Fibroblast of skin of scalp (primary cell): ENCODE measurements at places on chromosomes 2 and 18.

DNA sequence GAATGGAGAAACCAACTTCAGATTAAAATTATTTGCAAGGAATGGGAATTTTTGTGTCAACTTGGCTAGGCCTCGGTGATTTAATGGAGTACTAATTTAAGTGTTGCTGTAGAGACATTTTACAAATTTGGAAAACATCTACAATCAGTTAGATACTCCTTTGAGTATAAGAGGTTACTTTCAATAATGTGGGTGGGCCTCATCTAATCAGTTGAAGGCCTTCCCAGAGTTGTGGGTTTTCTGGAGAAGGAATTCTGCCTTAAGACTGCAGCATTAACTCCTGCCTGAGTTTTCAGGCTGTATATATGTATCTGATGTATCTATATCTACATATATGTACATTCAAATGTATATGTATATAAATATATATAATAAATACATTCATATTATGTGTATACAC lies 47.6 kb upstream of the ABCA12 start:
- no peak for DNase-seq

DNA sequence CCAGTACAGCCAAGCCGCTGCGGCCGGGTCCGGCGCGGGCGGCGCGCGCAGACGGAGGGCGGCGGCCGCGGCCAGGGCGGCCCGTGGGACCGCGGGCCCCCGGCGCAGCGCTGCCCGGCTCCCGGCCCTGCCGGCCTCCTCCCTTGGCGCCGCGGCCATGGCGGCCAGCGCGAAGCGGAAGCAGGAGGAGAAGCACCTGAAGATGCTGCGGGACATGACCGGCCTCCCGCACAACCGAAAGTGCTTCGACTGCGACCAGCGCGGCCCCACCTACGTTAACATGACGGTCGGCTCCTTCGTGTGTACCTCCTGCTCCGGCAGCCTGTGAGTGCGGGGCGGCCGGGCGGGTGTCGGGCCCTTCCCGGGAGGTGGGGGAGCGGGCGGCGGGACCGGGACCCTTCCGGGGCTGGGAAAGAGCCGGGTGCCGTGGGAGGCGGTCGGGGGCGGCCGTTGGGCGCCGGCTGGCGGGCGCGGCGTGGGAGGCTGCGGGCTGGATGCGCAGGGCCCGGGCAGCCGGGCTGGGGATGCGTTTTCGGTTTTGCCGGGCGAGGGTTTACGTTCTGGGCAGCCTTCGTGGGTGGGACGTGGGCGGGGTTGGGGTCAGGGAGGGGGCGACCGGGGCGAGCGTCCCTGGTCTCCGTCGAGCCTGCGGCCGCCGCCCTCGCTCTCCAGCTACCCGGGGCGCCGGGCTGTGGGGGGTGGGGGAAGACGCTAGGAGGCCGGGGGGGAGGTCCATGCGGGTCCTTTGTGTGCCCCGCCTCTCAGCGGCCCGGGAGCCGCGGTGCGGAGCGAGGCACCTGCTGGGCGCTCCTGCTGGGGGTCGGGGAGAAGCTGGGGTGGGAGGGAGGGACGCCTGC lies 537 bp downstream of the AGFG1 start:
- peak; percentile 13 for DNase-seq

DNA sequence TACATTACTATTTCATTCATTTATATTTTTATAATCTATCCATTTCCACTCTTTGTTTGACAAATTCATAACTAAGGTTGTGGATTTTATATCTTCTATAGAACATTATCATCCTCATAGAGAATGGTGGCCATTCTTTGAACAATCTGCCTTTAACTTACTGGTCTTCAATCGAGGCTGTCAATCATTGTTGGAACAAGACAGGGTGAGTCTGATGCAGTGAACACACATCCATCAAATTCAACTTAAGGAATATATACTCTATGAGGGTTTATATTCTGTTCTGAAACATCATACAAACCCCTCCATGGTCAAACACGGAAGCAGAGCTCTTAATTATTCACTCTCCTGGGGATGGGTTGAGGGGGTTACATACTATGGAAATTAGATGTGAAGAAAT lies 28.3 kb upstream of the KLF7 start:
- DNase-seq = no peak

- DNase-seq = no peak
Measured at GRCh38 chr2:131168538-131168937, 40.8 kb upstream of the POTEE start.

GRCh38 chr2:127588241-127588640 lies 52.8 kb downstream of the MYO7B start:
- DNase-seq = no peak

GRCh38 chr2:122681626-122682025 lies 926.2 kb downstream of the TSN start:
- DNase-seq = no peak

DNA sequence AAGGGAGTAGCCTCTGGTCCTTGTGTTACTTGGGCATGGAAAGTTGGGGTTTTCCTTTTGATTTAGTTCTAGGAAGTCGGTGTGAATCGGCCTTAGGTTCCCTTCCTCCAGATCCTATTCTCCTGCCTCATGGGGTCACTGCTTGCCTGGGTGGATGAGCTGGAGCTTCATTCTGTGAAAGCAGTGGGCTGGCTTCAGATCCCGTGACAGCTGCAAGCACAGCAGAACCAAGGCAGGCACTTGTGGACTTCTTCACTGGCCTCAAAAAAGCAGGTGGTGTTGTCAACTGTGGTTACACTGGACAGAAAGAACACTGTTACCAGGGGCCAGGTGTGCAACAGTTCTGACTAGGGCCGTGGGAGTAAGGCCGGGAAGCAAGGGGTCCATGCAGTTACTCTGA lies 243.4 kb downstream of the LDLRAD4 start:
- DNase-seq = no peak

DNA sequence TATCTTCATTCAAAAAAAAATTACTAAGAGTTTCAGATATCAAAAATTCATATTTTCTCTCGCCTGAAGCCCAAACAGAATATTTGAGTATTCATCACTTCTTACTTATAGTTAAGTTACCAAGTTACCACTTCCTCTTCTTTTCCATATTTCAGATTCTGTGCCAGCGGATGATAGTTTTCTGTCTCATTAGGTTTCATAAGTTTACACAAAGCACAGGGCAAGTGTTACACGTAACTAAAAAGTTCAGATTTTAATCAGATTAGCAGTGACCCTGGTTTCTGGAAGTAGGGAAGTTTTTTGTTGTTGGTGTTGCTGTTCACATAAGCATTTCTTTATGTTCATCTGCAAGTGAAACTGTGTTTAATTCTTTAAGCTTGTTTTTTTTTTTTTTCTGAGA lies 10.2 kb downstream of the AFTPH start:
- DNase-seq = no peak

DNA sequence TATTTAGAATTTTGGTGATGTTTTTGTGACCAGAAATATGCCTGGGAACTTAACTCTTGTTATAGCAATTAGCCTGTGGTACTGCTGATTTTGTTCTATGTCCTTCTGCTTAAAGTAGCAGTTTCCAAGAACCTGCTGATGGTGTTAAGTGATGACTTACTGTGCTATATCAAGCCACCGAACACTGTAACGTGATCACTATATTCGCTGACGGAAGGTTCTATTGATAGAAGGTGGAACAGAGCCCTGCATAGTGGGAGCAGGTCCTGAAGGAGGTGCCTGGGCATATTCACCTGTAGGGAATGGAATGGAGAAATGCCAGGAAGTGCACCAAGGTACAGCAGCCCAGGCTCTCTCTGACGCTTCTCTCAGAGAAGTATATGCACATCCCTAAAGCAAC lies 76.8 kb downstream of the UXS1 start:
- DNase-seq = no peak

GRCh38 chr18:13500869-13501542 lies 225.4 kb downstream of the FAM210A start:
- peak; percentile 78 for DNase-seq

GRCh38 chr2:237314681-237315080 lies 99.3 kb downstream of the COL6A3 start:
- peak; percentile 65 for DNase-seq

DNA sequence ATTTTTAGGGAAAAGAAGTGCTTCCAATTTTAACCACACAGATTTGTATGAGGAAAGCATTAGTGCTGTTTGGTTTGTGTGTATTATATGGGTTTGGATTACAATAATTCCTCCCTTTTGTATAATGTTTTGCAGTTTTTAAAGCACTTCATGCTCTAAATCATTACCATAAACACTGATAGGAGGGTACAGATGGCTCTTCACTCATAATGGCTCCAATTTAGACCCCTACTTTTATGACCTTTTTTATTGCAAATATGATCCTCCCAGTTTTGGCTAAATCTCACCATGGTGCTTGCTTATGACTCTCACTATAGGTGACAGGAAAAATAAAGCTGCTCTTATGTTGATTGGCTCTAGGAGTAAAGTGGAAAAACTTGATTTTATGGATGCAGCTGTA lies 23.8 kb upstream of the TMEM17 start:
- DNase-seq = no peak

DNA sequence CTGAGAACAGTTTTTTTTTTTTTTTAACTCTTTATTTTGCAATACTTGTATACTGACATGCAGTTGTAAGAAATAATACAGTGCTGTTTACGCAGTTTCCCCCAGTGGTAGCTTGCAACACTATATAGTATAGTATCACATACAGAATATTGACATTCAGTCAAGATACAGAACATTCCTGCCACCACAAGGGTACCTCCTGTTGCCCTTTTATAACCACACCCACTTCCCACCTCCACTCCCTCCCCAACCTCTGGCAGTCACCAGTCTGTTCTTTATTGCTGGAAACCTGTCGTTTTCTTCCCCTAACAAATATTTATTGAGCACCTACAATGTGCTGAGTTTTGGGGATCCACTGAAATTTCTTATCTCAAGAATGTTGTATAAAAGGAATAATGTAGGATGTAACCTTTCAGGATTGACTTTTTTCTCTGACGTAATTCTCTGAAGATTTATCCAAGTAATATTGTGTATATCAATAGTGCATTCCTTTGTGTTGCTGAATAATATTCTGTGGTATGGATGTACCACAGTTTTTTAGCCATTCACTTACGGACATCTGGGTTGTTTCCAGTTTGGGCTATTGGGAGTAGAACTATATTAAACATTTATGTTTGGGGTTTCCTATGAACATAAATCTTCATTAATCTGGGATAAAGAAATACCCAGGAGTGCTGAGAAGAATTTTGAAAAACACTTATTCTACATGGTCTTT lies 51.4 kb upstream of the EML6 start:
- DNase-seq = peak; percentile 23

DNA sequence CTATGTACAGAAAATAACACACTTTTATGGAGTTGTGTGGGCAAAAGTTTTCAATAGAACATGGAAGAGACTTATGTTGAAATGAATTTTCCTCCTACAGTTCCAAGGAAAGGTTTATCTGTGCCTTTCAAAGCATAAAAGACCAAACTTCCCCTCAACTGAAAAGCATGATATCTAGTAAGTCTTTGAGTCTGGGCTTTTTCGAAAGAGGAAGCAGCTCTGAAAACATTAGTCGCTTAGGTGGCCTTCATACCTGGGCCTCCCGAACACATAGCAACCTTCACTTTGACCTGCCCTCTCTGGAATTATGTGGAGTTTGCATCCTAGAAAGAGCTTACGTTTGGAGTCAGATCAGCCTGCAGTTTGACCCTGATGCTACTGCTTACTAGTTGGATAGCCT lies 4.8 kb upstream of the CAPN14 start:
- DNase-seq = no peak

DNA sequence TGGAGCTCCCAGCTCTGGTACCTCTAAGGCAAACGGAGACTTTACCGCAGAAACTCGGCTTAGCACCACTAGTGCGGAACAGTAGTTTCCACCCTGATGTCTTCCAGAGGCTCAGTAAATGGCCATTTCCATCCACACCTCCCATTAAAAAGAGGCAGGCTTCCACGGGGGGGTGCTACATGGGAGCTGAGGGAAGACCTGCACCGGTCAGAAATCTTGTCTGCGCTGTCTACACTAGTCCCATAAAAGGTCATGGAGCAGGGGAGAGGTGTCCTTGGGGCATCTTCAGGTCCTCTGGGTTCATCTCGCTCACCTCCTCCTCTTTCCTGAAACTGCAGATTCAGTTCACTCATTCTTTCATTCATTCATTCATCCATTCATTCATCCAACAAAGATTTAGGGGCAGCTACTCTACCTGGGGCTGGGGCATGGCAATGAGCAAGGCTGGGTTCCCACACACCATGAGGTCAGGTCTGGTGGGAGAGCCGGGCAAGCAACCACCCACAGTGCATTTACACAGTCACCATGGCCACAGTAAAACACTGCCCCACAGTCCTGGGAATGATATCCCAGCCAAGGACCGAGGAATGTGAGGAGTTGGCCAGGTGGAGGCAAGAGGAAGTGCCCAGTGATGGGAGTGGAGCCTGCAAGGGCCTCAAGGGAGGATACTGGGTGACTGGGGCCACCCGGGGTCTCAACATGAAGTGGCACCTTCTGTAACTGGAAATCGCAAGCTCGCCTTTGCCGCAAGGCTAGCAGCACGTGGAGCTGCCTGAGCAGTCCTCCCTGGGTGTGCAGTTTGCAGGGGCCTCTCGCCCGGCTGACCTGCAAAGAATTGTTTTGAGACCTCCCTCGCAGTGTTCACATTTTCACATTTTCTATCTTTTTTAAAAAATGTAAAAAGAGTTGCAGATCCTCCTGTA lies 180.2 kb upstream of the RAB6C start:
- DNase-seq = no peak

DNA sequence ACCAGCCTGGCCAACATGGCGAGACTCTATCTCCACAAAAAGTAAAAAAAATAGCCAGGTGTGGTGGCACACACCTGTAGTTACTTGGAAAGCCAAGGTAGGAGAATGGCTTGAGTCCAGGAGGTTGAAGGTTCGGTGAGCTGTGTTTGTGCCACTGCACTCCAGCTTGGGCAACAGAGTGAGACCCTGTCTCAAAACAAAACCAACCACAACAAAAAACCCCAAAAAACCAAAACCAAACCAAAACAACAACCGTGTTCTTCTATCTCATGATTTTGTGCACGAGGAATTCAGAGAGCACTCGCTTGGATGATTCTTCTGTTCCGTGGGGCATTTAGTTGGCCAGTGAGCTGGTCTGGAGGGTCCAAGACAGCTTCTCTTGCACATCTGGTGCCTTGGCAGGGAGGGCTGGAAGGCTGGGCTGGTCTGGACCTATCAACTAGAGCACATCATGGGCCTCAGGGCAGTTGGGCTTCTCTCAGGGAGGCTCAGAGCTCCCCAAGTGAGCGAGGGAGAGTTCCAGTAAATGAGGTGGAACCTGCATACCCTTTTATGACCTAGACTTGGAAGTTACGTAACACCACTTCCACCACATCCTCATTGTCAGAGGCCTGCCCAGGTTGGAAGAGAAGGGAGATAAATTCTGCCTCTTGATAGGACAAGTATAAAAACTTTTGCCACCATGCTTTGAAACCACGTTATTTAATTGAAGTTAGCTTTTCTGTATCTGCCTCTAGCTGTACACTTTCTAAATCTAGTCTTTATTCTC lies 25.2 kb downstream of the SIX2 start:
- DNase-seq = no peak
